HT-29 (cell line): ENCODE measurements at places on chromosomes 2 and 18. TPM values are rescaled to one million over a fixed set of nuclear protein-coding genes. Genes with fewer than 3 reads are reported as not detected.

The RAX gene
- total RNA-seq: not detected in 2 replicates

The LYPD1 gene
- total RNA-seq: not detected in 2 replicates

The COL5A2 gene
- 0.21 TPM in 1 of 2 replicates, not detected in the other for total RNA-seq

The NEU2 gene
- not detected in 2 replicates for total RNA-seq

The ARHGAP25 gene
- total RNA-seq: not detected in 2 replicates

The DSC3 gene
- 0.03 TPM in 1 of 2 replicates, not detected in the other for total RNA-seq

The PROKR1 gene
- total RNA-seq: not detected in 2 replicates

The CLIP4 gene
- total RNA-seq: 9.1 and 11.3 TPM in 2 replicates

The ALMS1 gene
- total RNA-seq: 13.9 and 18.2 TPM in 2 replicates
